ENCODE measurements at places on chromosomes 7 and 10.

GRCh38 chr7:4267341-4268039, 414.6 kb upstream of the FOXK1 start:
- DNase-seq: no peak

GRCh38 chr7:37380831-37381230, 67.8 kb downstream of the ELMO1 start:
- DNase-seq: no peak

GRCh38 chr10:18540195-18540594, 111.2 kb downstream of the NSUN6 start:
- no peak for DNase-seq

DNA sequence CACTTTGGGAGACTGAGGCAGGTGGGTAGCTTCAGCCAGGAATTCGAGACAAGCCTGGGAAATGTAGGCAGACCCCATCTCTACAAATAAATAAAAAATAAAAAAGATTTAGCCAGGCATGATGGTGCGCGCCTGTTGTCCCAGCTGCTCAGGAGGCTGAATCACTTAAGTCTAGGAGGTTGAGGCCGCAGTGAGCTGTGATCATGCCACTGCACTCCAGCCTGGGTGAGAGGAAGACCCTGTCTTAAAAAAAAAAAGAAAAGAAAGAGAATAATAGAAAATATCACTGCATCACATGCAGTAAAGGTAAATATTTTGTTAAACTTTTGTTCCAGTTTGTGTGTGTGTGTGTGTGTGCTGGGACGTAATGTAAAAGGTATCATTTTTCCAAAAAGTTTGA, 3.0 kb downstream of the STRIP2 start:
- DNase-seq: no peak

GRCh38 chr10:85606401-85606800, 760.2 kb downstream of the GRID1 start:
- DNase-seq: no peak
